ENCODE measurements at places on chromosomes 2 and 18.

- DNase-seq, result no peak
Observed at GRCh38 chr2:43518181-43518580, 77.7 kb downstream of the THADA start.

GRCh38 chr2:168915441-168916330 is 14.6 kb downstream of the G6PC2 start:
- no peak for DNase-seq

DNA sequence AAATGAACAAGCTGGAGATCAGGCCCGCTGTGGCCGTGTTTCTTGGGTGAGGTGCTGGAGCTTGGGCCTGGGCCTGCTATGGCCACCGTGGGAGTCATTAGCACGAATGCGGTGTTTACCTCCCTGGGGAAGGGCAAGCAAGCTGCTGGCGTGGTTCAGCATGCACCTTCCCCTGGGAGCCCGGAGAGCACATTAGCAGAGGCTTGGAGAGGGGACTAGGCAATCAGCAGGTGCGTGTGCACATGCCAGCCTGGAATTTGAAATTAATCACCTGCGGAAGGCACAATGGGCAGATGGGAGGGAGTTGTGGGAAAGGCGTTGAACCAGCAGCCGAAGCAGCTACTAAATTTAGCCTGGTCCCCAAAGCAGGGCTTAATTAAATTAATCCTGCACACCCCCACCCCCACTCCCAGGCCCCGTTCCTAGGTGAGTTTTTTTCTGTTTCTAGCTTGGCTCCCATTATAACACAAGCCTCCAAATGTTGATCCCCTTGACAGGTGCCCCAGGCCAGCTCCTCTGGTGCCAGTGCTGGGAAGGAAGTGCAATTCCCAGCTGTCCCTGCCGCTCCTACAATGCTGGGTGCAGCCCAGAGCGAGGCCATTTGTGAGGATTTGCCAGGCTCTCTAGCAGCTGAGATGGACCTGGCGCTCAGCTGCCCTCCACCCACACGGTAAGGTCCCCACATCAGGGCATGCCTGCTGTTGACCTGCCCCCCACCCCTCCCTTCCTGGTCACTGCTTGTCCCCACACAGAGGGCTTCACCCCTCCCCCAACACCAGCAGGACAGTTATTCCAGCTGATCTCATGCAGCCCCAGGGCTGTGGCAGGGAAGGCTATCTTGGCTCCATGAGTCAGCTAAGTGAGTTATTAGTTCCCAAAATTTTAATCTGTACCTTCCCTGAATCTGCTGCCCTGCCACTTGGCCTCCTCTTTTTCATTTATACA is 115.0 kb downstream of the ZBTB7C start:
- DNase-seq, result no peak

DNA sequence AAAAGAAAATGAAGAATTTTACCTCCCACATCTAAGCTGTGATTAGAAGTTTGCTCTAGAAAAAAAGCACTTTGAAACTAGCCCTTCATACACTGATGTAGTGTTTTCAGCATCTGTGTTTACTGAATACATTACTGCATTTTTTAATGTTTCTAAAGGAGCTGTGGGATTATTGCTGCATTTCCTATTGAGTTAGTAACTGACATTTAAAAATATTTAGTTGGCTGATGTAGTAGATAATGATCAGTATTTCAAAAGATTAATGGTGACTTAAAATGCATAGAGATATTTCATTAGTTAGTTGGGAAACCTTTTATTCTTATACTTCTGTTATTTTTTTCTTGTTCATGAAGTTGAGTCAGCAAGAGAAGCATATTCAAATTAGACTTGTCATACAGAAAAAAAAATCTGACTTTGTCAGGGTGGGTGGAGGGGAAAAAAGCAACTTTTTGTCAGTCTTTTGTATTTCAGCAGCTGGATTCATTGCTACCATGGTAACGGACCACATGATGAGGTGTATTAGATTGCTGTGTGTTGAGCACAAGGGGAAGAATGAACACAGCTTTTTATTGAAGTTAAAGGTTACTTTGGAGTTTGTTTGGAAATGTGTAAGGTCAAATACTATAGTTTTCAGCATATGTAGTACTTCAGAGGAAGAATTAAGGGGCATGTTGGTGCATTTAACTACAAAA is at the start of gene DTNA:
TSS of gene DTNA (plus strand) at position 549 of the 692 bp plus-strand sequence. CDS start 45,679 bp downstream, outside the sequence.
- no peak for DNase-seq

GRCh38 chr2:23826040-23826439 is 100.9 kb downstream of the ATAD2B start:
- DNase-seq, result no peak

DNA sequence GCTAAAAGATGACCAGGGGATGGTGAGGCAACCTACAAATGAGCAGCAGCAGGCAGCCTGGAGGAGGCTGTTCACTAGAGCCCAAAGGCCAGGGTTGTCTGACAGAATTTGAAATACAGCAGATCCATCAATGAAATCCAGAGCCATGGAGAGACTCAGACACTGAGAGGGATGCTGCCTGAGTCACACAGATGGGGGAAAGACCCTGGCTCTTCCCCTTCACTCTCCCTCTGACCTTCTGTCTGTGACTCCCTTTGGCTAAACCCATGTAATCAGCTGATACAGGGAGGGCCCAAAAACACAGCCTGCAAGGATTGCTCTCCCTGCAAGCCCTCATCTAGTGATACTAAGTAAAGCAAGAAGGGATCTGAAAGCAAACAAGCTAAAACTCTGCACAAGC is 166.5 kb upstream of the SPOPL start:
- no peak for DNase-seq

DNA sequence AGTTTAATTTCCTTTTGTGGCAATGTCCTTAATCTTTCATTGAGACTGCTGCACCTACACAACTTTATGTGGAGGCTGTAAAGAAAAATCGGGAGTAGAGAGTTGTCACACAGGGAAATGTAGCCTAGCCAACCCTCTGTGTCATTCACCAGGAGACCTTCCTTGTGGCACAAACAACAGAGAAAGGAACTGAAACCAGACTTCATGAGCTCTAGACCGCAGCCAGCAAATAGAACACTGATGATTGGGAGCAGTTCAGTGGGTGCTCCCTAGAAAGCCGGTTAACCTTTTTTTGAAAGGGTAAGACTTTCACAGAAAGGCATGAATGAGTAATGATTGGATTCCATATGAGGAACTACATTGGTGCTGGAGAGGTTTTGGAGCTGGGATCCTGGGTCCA is 1752.4 kb upstream of the CELF4 start:
- DNase-seq, result no peak

GRCh38 chr18:49031511-49032188 is 80.9 kb upstream of the SMAD7 start:
- DNase-seq, result no peak

GRCh38 chr2:214577769-214578168 is 166.9 kb downstream of the VWC2L start:
- no peak for DNase-seq

DNA sequence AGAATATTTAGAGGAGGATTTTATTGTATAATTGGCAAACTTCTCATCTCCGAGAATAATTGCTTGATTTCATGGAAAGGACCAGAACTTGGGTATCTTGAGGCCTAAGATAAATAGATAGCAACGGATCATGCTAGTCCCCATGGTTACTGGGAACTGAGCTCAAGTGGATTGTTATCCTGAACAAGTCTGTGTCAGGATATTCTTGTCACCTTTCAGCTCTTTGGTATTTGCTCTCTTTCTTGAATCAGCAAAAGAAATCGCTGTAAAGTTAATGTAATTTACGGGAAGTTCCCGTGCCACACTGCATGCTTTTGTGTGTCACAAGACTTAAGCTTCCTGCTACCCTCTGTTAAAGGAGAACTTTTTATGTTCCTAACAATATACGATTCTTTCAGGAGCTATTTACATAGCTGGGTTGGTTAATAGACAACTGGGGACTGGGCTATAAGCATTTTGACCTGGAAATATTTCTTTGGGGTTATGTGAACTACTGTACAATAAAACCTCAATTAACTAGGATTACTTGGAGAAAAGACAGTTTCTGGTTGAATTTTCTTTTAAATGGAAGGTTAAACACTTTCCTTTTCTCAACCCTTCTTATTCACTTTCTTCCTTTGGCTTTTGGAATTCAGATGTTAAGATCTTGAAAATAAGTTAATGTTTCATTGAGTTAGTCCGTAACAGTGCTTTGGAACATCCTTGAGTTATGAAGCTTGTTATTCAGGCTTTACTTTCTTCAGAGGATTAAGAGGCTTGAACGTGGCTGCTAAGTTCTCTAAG is 151.2 kb downstream of the FMNL2 start:
- no peak for DNase-seq
